Activated T-helper 1 cell treated with anti-CD3 and anti-CD28 coated beads, Interleukin-2, amount 50 U/mL, for 16 hours (primary cell): ENCODE measurements at places on chromosomes 12 and 14.

GRCh38 chr12:26614011-26614616 lies 218.9 kb downstream of the ITPR2 start:
- DNase-seq: no peak

- no peak for DNase-seq
Measured at GRCh38 chr14:53630336-53630735, 326.3 kb downstream of the BMP4 start.

DNA sequence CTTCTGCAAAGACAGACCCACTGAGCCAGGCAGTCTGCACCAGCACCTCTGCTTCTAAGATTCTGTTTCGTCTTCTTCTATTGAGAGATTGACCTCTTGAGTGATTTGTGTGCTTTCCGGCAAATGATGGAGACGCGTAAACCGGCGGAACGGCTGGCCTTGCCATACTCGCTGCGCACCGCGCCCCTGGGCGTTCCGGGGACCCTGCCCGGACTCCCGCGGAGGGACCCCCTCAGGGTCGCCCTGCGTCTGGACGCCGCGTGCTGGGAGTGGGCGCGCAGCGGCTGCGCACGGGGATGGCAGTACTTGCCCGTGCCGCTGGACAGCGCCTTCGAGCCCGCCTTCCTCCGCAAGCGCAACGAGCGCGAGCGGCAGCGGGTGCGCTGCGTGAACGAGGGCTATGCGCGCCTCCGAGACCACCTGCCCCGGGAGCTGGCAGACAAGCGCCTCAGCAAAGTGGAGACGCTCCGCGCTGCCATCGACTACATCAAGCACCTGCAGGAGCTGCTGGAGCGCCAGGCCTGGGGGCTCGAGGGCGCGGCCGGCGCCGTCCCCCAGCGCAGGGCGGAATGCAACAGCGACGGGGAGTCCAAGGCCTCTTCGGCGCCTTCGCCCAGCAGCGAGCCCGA lies 703 bp downstream of the ASCL4 start:
- DNase-seq: no peak

- no peak for DNase-seq
Measured at GRCh38 chr14:104442631-104443390, 136.8 kb upstream of the C14orf180 start.

- DNase-seq: no peak
Measured at GRCh38 chr14:36816481-36816880, 154.8 kb downstream of the PAX9 start.

DNA sequence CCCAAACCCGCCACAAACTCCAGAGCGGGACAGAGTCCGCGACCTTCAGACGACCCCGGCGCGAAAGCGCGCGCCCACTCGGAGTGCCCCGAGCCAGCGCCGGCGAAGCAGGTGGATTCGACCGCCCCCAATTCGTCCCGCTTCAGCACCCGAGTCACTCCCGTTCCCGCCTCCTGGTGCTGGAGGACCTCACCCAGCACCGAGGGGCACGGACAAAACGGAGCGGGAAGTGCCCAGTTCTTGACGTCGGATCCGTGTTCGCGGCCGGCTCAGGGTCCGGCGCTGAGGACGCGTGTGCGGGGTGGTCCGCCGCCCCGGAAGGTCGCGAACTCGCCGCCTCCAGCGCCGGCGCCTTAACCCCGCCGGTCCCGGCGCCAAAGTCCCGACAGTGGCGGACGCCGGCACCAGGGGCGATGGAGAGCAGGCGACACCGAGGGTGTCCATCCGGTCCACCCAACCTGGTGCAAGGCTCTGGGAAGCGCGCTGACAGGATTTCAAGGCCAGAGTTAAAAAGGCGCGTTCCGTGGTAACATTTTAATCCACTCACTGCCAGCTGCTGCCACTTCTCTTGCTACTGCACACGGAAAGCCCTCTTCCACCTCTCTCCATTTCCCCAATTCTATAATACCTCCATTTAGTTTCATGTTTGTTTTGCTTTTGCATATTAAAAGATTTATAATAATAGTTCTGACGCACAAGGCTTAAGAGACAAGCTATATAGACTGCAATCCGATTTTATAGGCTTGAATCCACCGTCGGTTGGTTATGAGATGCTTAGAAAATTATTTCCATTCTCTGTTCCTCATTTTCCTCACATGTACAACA lies 240.0 kb upstream of the CPNE8 start:
- DNase-seq: no peak

DNA sequence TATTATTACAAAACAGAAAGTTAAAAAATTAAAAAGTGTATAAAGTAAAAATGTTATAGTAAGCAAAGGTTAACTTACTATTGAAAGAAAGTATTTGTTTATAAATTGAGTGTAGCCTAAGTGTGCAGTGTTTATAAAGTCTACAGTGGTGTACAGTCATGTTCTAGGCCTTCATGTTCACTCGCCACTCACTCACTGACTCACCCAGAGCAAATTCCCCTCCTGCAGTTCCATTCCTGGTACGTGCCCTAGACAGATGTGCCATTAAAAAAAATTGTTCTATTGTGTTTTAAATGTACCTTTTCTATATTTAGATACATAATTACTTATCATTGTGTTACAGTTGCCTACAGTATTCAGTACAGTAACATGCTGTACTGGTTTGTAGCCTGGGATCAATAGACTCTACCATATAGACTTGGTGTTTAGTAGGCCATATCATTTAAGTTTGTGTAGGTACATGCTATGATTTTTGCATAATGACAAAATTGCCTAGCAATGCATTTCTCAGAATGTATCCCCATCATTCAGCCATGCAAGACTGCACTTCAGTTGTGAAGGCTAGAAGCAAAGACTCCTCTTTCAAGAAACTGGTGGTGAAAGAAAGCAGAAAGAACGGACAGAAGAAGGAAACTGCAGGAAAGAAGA lies 100.6 kb downstream of the DACT1 start:
- DNase-seq: no peak

DNA sequence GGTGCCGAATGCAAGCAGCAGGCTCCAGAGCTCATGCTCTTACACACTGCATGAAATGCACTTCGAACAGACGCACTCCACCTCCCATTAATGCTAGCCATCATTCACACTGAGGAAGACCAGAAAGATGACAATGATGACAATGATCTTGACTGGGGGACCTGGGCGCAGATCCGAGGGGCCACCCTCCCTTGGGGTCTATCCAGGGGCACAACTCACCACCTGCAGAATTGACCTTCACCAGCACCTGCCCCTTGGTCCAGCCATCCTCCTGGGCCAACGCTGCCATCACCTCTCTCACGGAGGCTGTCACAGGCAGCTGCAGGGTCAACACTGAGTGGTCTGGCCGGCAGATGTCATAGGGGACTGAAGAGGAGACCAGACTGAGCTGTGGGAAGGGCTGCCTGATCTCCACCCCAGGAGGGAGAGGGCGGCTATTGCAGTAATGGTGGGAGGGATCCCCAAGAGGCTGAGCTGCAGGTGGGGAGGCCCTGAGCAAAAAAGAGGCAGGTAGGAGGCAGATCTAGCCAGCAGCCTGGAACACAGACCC lies 15.3 kb downstream of the RAPGEF3 start:
- DNase-seq: no peak

DNA sequence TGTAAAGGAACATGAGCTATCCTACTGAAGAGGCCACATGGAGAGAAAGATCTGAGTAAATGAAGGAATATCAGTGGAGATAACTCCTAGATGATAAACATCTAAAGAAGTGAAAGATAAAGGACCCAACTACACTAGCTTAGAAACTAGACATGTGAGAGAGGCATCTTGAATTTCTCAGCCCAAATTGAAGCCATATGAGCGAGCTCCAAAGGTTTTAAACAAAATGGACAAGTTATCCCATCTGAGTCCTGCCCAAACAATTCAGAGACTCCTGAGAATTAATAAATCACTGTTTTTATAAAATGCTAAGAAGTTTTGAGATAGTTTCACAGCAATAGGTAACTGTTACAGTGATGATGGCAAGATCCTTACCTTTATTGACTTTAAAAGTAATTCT lies 438.9 kb downstream of the NAV3 start:
- no peak for DNase-seq

GRCh38 chr14:21505012-21505553 lies 6.1 kb downstream of the METTL3 start:
- no peak for DNase-seq
